ENCODE measurements at places on chromosomes 6 and 20.

DNA sequence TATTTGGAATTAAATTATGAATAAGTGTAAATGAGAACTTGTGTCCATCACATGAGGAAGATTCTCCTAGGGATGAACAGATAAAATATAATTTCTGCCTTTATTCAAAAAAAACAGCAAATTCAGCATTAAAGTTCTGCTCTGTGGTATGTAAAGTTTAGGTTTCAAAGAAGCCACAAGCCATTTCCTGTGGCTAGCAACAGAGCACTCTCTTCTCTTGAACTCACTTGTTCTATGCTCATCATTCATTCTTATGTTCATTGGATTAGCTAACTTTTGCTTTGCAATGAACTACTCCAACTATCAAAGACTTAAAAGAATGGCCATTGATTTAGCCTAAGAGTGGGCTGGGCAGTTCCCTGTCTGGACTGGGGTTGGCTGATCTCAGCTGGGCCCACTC lies 20.8 kb upstream of the SNRPB2 start:
- DNase-seq: no peak

GRCh38 chr6:53378208-53378607 lies 29.5 kb upstream of the ELOVL5 start:
- no peak for DNase-seq

- no peak for DNase-seq
Measured at GRCh38 chr6:110756817-110757216, 58.5 kb downstream of the CDK19 start.

DNA sequence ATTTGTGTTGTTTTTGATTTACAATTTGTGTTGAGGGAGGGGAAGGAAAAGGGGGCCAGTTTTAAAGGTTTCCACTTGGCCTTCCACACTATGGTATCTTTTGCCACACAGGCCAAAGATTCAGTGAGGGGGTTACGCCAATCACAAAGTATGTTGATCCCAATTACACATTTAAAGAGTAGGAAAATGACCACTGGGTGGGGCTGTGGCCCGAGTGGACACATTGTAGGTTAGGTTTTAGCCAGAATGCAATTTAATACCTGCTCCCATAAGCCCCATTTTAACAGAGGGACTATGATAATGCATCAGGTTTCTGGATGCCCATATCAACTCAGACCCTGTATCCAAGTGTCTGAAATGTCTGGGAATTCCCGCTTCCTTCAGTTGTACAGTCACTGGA lies 15.6 kb downstream of the VGLL2 start:
- DNase-seq: no peak

DNA sequence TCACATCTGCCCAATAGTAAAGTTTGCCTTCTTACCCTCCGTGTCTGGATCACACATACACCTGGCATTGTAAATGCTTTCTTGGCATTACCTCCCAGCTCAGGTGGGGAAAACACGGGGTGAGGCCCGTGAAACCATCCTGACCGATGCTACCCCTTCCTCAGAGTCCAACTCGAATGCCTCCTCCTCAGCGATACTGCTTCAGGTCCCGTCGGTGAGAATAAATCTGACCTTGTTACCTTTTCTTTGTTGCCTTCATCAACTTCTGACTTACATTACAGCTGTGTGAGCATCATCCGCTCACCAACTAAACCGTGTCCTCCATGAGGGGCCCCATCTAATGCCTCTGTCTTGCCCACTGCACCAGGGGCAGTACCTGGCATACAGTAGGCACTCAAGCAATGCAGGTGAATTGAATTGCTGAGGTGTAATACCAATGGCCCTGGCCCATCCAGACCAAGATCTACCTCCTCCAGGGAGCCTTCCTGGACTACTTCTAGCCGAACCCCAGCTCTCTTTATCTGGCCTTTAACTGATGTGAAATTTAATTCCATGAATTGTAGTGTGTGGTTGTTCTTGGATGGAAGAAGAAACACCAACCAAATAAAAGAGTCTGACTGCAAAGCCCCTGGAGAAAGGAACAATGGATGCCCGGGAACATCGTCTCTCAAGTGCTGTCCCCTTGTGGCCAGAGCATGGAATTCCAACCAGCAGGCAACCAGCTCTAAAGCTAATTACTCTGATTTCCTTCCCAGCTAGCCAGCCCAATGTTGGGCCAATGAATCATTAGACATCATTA lies 141.5 kb downstream of the ANKRD60 start:
- DNase-seq: no peak
